Spinal cord (tissue), 10 donors: ENCODE measurements at places on chromosomes 7 and 10. TPM values are rescaled to one million over a fixed set of nuclear protein-coding genes. Genes with fewer than 3 reads are reported as not detected.

The ATOH7 gene
- not detected for total RNA-seq

The METTL27 gene
- 0.79 TPM for total RNA-seq

The UTF1 gene
- not detected for total RNA-seq

The FGFBP3 gene
- total RNA-seq: 9.5 TPM

The EBLN1 gene
- not detected for total RNA-seq

The OR6V1 gene
- not detected for total RNA-seq

The PRKCQ gene
- 6.2 TPM for total RNA-seq

The WEE2 gene
- total RNA-seq: 0.22 TPM

The IGF2BP3 gene
- 37.3 TPM for total RNA-seq

The CACNA2D1 gene
- total RNA-seq: 28.1 TPM

The SPDYE11 gene
- 0.10 TPM for total RNA-seq

The PDE6C gene
- not detected for total RNA-seq

The HMX3 gene
- not detected for total RNA-seq

The DPYSL4 gene
- 22.1 TPM for total RNA-seq

The SERPINE1 gene
- 2.1 TPM for total RNA-seq

The TMEM139 gene
- 0.59 TPM for total RNA-seq

The AQP1 gene
- total RNA-seq: 81.2 TPM

The MTG1 gene
- total RNA-seq: 23.4 TPM

The FRMD4A gene
- 87.2 TPM for total RNA-seq

The CYP3A5 gene
- total RNA-seq: 8.4 TPM

The SEMA3A gene
- total RNA-seq: 27.4 TPM

The CALN1 gene
- 14.7 TPM for total RNA-seq

The PIK3AP1 gene
- total RNA-seq: 4.3 TPM
